Brain microvascular endothelial cell (primary cell): ENCODE measurements at places on chromosomes 3 and 15.

DNA sequence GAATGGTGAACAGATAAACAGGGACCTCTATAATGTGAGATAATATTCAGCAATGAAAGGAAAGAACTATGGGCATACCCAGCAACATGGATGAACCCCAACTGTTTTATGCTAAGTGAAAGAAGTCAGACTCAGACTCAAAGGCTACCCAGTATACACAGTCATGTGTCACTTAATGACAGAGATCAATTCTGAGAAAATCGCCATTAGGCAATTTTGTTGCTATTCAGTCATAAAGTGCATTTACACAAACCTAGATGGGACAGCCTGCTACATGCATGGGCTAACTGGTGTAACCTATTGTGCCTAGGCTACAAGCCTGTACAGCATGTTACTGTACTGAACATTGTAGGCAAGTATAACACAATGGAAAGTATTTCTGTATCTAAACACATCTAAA lies 76.5 kb downstream of the B3GNT5 start:
- no peak for DNase-seq

- DNase-seq, result no peak
Measured at GRCh38 chr3:188431040-188431439, 277.1 kb downstream of the LPP start.

DNA sequence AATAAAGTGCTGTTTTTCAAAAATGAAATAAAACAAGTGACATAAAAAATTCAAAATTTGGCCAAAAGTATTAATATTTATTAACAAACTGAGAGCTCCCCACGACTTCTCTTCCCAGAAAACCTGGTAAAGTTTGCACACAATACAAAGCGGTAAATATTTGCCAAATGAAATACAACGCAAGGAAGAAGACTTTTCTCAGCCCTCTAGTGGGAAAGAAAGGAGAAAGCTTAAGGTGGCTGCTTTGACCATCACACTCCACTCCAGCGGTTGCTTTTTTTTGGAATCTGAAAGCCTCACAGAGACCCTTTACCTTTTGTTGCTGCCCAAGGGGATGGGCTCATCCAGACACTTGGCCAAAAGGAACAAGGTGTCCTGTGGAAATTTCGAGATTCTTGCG lies 1.1 kb upstream of the GK5 start:
- no peak for DNase-seq

DNA sequence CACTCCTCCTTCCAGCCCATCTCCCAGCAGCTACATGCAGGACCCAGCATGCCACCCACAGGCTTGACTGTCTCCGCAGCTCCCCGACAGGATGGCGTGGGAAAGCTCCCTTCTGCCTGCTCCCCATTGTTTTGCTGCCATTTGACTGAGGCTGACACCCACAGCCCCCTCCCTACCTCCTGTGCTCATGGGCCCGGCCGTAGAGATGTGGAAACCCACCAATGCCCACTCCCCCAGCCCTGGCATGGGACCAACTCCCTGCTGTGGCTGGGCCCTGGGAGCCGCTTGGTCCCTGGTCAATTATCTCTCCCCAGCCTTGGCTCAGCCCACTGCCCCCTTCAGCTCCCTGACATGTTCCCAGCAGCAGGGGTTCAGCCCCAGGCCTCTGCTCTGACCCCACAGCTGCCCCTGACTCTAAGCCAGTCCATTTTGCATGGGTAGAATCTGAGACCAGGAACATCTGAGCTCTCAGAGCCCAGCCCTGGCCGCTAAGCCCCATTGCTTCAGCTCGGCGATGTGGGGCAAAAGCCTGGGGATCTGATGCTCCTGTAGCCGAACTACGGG lies 8.2 kb downstream of the C3orf22 start:
- no peak for DNase-seq

DNA sequence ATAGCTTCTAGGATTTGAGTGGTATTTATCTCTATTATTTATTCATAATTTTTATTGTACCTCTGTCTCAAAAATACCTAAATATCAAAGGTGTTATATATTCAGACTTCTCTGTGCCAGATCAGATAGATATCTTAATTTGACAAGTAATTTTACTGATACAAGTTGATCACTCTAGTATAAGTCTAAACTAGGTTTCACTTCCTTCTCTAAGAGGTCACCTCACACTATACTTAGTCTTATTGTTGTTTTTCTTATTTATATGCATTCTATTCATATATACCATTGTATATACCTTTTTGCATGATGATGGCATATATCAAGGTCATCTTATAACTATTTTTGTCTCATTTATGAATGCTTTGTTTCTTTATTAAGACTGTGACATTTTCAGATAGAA lies 26.4 kb upstream of the HGD start:
- DNase-seq, result no peak

DNA sequence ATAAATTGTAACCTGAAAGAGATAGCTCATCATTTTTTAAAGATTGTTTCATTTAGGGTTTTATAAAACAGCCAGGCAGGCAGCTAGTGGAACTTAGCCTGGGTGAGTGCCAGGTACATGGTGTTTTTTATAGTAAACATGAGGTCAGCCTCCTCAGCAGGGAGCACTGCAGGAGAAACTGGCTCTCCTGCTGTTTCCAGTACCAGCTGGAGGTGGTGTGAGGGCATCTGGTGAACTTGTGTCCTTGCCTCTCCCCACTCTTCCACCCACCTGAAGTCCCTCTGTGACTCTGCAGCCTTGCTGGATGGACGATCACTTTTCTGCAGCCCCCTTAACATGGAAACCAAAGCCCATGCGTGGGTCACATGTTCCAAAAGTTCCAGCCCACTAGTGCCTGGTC lies 128.4 kb downstream of the FAM174B start:
- DNase-seq, result no peak

GRCh38 chr3:61152071-61152470 lies 99.2 kb downstream of the FHIT start:
- DNase-seq, result no peak
